ENCODE measurements at places on chromosomes 13 and 19.
A peak's percentile ranks its signal among the peaks of the same experiment; 100 is the strongest.

GRCh38 chr19:53883741-53884140, 1.7 kb downstream of the PRKCG start:
- DNase-seq: no peak

GRCh38 chr13:110195547-110196485, 111.1 kb downstream of the COL4A1 start:
- no peak for DNase-seq

- DNase-seq: peak; percentile 86
These were observed 8.2 kb downstream of the RASGRP4 start for GRCh38 chr19:38417544-38418506.

DNA sequence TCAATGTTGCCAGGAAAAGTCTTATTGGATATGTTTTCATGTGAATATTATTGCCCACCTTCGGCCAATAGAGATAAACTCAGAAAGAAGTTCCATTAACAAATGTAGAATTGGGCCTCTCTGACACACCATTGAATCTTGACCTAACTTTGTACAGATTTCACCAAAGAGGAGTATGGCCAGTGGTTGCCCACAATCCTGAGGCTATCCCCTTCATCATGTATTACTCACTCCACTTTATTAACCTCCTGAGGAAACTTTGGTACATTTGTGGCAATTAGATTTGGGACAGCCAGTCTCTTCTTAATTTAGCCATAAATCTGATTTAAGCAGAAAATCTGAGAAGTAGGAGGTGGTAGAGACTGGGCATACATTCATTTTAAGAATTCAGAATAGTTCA, 53.3 kb upstream of the POSTN start:
- no peak for DNase-seq

DNA sequence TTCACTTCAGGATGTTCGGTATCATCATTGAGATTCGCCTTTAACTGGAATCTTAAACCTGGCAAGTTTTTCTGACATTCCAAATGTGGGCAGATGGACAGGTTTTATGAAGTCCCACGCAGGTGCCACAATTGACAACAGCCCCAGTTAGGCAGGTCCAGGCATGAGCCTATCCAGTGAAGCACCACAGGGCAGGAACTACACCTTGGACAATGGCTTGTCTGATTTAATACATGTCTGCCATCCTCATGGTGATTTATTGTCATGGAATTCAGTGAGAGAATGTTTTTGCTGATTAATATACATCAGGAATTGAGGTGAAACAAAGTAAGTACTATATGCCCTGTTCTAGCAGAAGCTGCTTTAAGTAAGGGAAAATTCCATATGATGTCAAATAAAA, 10.2 kb upstream of the TPP2 start:
- no peak for DNase-seq

- no peak for DNase-seq
These were observed 4.1 kb downstream of the IL27RA start for GRCh38 chr19:14035706-14036105.

DNA sequence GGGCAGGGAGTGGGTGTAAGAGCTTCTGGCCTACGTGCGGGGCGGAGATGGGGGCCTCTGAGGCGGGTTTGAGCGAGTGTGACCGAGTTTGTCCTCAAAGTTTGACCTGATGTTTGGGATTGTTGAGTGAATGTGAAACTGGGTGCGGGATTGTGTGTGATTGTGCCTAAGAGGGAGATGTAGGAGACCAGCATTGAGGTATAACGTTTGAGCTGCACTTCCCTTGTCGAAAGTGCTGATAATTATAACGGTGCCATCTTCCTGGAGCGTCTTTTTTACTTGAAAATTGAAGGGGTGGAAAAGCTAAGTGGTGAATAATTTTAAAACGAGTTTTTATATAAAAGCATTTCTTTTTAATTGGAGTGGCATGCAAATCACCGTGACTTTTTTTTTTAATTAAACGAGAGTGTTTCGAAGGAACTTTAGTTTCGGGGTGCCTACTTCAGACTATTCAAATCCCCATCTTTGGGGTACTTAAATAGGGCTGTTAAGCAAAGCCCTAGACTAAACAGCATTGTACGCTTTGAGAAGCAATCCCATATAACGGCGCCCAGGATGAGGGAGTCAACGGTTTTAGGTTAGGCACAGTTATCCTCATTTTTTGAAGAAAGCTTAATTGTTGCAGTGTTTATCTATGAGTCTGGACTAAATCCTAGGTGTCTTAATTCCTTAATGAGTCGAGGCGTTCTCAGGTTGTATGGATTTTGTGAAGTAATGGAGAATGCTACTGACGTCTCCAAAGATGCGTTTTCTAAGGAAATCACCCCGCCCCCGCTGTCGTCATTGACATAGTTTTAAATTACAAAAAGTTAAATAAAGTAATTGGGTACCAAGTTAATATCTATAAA, 594 bp downstream of the ZNF146 start:
- no peak for DNase-seq

DNA sequence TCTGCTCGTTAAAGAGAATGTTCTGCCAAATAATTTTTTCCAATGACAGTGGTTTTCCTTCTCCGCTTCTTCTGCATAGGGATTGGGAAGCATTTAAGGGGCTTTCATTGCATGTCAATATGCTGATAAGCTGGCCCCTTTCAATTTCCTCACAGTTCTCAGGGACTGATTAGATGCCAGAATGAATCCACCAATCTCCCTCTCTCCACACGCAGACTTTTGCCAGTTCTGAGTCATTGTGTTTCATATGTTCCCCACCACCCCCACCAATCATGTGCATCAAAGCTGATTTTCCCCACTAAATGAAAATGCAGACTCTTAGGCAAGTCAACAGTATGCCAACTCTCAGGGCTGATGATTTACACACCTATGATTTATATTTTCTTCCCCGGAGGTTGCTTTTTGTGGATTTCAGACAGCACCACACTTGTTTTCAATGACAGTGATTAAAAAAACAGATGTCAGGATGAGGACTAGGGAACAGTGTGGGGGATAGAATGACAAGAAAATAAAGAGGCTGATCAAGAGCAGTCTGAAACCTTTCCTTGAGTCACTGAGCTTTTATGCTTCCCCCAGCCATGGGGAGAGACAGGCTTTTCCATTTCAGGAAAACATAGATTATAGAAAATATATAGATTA, 47.9 kb upstream of the C13orf42 start:
- DNase-seq: no peak

GRCh38 chr13:39612023-39612637, 9.1 kb upstream of the LHFPL6 start:
- peak; percentile 63 for DNase-seq

GRCh38 chr19:49895566-49896297, 955 bp downstream of the IL4I1 start:
- DNase-seq: no peak

DNA sequence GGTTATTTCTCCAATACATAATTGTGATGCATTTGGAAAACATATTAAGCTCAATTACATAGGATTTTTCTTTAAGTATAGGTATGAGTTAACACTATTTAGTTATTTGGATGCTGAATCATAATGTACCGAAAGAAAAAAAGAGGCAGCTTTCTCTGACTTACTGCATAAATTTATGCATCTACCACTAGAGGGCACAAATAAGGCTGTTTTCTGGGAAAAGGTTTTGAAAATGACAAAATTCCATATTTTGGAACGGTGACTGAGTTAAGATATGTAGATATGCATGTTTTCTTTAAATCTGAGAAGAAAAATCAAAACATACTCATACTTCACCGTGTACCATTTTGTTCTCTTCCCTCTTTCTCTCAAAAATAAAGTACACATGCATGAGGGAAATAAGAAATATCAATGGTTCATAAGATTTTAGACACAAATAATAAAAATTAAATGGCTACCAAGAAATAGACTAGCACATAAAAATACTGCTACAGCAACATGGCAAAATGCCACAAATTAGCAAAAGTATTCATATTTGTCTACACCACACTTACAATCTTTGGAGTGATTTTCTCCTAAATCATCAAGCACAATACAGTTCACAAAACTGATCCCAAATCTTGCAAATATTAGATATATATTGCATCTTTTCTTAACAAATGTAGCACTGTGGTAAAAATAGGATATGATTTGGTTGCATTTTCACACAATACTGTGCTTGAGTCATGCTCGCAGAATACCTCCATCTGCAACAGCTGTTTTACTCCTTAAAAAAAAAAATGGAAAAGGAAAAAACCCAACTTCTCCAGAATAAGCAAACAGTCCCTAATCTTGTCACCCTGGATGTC, 260.0 kb downstream of the FGF14 start:
- DNase-seq: no peak

DNA sequence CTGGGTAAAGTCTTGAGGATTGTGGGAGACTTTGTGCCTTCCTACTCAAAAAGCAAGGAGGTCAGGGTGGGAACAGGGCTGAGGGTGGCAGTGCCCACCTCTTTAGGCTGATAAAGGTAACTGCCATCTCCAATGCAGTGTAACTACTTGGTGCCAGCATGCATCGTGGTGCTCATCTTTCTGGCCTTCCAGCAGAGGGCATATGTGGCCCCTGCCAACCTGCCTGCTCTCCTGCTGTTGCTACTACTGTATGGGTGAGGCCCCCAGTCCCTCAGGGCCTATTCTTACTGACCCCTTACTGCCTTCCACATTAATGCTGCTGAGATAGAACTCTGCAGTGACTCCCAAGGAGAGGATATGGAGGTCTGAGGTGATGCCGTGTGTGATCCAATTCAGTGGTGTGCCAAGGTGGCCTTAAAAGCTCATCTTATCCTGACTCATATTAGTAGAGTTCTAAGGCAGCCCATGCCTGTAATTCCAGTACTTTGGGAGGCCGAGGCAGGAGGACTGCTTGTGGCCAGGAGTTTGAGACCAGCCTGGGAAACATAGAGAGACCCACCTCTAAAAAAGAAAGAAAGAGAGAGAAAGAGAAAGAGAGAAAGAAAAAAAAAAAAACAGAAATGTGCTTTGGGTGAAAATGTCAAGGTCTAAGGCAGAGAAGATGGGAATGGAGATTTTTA, 9.7 kb upstream of the ARHGAP45 start:
- DNase-seq: no peak

GRCh38 chr13:75495938-75496337, 14.0 kb upstream of the TBC1D4 start:
- DNase-seq: no peak

- DNase-seq: no peak
These were observed 692.6 kb upstream of the SLITRK1 start for GRCh38 chr13:84574851-84575250.

GRCh38 chr19:6739883-6740588, 556 bp downstream of the TRIP10 start:
- no peak for DNase-seq

- no peak for DNase-seq
These were observed 447.4 kb downstream of the COG6 start for GRCh38 chr13:40102854-40103253.

- DNase-seq: no peak
These were observed 555.4 kb downstream of the SLITRK6 start for GRCh38 chr13:85243831-85244230.

DNA sequence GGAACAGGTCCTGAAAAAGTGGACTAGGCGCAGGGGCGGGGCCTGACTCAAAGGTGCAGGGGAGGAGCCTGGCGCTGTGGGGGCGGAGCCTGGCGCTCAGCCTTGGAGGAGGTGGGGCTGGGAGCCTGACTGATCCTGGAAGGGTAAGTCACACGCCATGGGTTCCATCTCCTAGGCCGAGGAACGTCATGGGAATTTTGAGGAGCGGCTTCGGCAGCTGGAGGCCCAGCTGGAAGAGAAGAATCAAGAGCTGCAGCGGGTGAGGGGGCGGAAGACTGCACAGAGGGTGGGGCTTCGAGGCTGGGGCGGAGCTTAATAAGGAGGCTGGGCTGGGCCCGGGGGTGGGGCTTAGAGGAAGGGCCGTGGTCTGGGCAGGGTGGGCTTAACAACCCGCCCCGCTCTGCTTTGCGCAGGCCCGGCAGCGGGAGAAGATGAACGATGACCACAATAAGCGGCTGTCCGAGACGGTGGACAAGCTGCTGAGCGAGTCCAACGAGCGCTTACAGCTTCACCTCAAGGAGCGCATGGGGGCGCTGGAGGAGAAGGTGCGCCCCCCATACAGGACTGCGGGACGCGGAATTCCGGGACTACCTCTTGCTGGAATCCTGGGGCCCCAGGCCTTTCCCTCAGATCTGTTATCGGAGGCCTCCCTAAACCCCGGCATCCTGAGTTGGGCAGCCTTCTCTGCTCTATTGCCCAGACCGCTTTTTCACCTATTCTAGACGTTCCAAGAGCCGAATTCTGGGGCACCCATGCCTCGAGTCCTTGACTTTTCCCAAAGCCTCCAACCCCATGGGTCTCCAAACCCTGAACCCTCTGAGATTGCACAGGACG, 14.5 kb downstream of the PPFIA3 start:
- peak; percentile 73 for DNase-seq

DNA sequence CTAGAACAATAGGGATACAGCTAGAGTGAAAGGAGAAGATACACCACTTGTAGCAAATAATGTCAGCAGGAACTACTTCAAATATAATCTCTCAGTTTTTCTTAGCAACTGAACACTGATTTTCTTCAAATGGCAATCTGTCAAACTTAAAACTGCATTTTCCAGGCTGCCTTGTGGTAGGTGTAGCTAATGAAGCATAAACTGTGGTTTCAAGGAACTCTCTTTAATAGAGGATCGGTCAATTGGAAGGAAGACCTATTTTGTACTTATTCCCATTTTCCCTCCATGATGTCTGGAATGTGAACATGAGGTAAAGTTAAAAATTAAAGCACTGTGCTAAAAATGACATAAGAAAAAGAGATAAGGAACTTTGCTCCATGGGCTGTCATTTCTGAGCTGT, 1261.9 kb downstream of the PCDH17 start:
- DNase-seq: no peak

DNA sequence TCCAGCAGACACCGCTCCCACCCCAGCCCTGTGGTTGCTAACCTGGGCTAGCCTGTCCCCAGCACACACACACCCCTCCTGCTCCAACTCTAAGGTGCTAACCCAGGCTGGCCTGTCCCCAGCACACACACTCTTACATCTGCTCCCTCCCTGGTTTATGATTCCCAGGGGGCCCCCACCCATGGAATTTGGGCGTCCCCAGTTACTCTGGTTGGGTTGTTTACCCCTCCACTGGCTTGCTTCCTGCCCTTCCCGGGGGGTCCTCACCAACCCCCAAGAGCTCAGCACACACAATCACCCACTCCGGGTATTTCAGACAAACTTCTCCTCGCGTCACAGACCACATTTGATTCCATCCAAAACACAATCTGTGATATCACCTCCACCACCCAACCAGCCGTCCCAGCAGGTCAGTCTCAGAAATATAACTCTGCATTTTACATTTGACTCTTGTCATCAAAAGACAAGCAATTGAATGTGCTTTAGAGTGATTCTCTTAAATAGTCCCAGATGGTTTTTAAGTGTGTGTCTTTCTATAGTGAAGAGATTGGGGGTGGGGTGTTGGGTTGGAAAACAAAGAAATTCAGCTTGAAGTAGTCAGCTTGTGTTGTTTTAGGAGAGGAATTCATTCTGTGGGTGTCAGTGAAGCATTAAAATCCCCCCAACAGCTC, 20.1 kb downstream of the COL4A2 start:
- DNase-seq: no peak

DNA sequence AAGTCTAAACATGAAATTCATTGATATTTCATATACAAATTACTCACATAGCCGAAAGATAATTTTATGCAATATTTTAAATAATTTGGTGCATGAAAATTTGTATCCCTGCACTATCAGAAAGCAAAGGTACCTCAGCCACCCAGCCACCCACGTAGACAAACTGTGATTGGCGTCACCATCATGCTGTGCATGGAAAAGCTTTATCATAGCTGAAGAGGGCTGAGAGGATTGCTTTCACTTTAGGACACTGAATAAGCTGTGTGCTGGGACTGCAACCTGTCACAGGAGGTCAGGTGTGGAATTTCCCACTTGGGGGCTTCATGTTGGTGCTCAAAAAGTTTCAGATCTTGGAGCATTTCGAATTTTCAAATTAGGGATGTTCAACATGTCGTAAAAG, 96.3 kb downstream of the MYCBP2 start:
- no peak for DNase-seq
